Nucleus accumbens (tissue), 56 donors: ENCODE measurements at places on chromosomes 11 and 22.

GRCh38 chr11:32388871-32389770, 46.2 kb downstream of the WT1 start:
- no peak for DNase-seq

- no peak for DNase-seq
Observed at GRCh38 chr22:27596133-27596870, 205.3 kb downstream of the MN1 start.

- DNase-seq, result no peak
Observed at GRCh38 chr11:72232260-72233055, 7.9 kb downstream of the INPPL1 start.

- DNase-seq, result no peak
Observed at GRCh38 chr11:117090111-117090706, 8.0 kb downstream of the SIK3 start.

GRCh38 chr22:37533995-37534394, 14.8 kb upstream of the CARD10 start:
- no peak for DNase-seq

GRCh38 chr11:122917311-122917710, 34.8 kb downstream of the JHY start:
- no peak for DNase-seq

DNA sequence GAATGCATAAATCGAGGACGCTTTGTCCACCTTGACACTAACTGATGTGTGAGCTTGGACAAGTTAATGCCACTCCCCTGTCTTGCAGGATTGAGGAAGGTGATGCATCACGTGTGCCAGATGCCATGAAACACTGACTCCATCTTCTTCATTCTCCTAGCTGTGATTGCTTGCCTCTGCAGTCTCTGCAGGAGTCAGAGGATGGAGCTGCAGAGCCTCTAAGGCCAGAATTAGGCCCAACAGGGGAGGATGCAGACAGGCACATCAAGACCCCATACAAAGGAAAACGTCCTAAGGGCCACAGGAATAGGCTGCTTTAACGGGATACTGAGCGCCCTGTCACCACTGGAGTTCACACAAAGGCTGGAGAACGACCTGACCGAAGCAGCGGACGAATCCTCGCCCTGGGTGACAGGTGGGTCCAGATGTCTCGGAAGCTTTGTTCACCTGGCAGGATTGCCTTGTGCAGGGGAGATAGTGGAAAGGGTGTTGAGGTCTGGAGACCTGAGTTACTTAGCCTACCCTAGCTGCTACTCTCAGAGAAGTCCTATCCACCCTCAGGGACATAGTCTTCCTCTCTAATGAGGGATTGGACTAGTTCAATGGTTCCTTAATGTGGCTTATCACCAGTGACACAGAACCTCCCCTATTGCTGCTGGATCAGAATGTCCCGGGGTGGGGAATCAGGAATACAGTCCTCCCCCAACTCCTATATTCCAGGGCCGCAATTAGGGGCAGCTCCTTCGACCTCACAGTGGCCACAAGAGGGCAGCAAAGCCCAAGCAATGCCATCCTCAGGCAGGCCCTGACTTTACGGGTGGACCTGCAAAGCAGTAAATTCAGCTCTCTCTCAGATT, 32.4 kb downstream of the DBX1 start:
- DNase-seq, result peak; percentile 52

DNA sequence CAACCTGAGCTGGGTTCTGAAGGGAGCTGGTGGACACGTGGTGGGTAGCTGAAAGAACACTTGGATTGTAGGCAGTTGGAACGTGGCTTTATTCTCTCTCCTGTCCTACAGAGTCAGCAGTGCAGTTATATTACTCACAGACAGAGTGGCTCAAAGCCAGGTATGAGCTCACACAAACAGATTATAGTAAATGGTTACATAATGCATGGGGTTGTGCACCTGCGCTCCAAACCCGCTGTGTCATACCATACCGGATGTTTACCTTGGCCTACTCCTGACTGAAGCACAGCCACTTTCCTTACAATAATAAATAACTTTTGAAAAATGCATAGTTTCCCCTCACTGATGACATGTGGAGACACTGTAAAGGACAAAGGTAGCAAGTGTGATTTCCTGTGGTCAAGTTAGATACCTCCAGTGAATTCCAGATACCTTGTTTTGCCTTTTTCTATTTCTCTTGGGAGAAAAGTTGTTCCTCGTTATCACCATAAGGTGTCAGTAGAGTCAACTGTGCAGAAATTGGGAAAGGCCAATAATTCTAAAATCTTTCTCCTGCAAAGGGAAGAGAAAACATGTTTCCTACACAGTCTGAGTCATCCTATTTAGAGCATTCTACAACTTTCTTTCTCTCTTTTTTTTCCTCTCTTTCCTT, 13.5 kb downstream of the MS4A6A start:
- no peak for DNase-seq

GRCh38 chr11:119202554-119202953, 3.6 kb upstream of the CBL start:
- no peak for DNase-seq

GRCh38 chr11:85766721-85767161, 44.2 kb downstream of the SYTL2 start:
- DNase-seq, result no peak

GRCh38 chr11:95132956-95133355, 43.3 kb downstream of the ENDOD1 start:
- DNase-seq, result no peak

DNA sequence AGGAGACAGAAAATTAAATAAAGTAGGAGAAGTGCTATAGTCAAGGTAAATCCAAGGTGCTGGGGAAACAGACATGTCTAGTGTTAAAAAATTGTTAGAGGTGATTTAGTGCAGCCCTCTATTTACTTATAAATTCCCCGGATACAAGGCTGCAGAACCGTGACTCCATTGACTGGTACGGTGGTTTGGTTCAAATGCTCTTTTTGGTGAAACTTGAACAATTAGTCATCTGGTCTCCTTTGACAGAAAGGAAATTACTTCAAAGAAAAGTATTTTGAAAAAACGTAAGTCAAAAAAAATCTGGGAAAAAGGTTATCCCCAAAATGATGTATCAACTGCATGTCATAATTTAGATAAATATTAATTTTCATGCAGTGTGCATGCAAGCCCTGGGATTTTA, 399.2 kb downstream of the CNTN5 start:
- DNase-seq, result no peak

- no peak for DNase-seq
Observed at GRCh38 chr22:24146791-24147353, 34.4 kb upstream of the SUSD2 start.

GRCh38 chr11:107924306-107924705, 3.9 kb upstream of the RAB39A start:
- no peak for DNase-seq

DNA sequence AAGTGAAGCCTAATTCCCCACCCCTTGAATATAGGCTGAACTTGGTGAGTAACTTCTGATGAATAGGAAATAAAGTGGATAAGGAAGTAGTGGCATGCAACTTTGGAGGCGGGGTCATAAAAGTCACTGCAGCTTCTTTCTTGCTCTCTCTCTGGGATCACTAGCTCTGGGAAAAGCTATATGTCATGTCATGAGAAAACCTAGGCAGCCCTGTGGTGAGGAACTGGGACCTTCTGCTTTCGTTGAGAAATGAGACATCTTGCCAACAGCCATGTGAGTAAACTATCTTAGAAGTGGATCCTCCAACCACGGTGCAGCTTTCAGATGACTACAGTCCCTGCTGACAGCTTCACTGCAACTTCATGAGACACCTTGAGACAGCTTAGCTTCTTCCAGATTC, 15.7 kb downstream of the ZNF214 start:
- DNase-seq, result no peak

DNA sequence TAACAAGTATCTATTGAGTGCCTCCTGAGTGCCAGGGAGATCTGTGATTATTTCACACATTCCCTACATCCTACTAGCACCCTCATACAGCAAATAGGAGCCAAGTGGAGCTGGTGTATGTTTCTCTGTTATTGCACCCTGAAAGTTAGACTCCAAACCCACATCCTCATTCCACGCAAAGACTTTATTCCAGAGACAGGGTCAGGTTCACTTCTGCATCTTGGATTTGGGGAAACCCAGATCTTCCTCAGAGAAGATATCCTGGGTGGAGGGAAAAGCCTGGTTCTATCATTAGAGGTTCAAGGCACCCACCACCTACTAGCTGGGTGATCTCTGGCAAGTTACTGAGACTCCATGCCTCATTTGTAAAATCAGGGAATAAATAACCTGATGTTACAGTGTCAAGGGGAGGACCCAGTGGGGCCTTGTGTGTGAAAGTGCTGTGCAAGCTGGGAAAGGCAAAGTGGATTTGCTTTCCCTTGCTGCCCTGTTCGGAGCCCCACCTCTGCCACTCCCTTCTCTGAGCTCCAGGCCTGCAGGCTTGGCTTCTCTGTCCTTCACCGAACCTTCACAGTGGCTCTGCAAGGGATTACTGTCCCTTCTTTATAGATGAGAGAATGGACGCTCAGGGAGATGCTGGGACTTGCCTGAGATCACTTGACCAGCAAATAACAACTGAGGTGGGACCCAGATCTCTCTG, 991 bp upstream of the SLCO2B1 start:
- no peak for DNase-seq

GRCh38 chr22:47618180-47619010, 855.9 kb downstream of the TBC1D22A start:
- no peak for DNase-seq

DNA sequence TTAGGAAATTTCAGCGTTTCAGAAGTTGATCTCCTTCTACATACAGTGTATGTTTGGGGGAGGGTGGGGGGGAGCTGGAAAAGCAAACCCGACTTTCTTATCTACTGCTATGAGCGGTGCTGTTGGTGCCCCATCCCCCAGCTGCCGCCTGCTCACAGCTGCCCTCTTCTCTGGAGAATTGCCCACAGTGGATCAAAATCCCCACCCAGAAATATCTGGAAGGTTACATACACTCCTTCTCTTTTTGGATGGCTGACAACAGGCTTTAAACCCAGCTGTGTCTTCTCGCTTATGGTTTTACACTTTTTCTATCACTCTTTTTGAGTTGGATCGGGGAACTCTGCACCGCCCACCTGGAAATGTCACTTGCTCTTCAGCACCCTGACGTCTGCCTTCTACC, 56.4 kb downstream of the DHCR7 start:
- DNase-seq, result no peak

- no peak for DNase-seq
Observed at GRCh38 chr11:59706518-59707285, 6.9 kb downstream of the OR10V1 start.

- DNase-seq, result no peak
Observed at GRCh38 chr11:39678996-39679395, 1780.5 kb downstream of the LRRC4C start.

GRCh38 chr11:22922672-22923071, 62.4 kb upstream of the CCDC179 start:
- DNase-seq, result no peak

GRCh38 chr11:121540627-121541026, 87.9 kb upstream of the SORL1-AS1 start:
- DNase-seq, result no peak

GRCh38 chr22:23533328-23533762, 46.7 kb downstream of the IGLL1 start:
- no peak for DNase-seq

- DNase-seq, result no peak
Observed at GRCh38 chr11:14974515-14975251, 2.5 kb upstream of the CALCA start.
